GM23248 (cell line): ENCODE measurements at places on chromosomes 7 and 10. TPM values are rescaled to one million over a fixed set of nuclear protein-coding genes. Genes with fewer than 3 reads are reported as not detected.

- no peak for DNase-seq
Measured at GRCh38 chr10:114095559-114096337, 52.1 kb downstream of the ADRB1 start.

GRCh38 chr7:38477333-38477732, 153.8 kb downstream of the AMPH start:
- DNase-seq: no peak

Gene TEX47
- not detected in 2 replicates for polyA plus RNA-seq

DNA sequence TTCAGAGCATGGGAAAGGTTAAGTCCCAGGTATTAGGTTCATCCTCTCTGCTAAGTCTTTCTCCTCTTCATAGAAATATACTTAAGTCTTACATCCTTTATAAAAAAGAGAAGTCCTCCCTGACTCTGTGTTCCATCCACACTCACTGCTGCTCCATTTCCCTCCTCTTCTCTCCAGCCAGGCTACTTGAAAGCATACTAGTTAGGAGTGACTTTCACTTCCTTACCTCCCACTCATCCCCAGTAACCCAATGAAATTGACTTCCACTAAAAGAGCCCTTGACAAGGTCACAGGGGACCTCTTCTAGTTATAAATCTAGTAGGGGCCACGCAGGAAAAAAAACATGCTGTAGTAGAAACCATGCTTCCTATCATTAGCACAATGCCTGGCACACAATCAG, 133.1 kb upstream of the AGK start:
- DNase-seq: no peak

GRCh38 chr10:6173203-6173602, 29.5 kb upstream of the PFKFB3 start:
- DNase-seq: no peak

Gene MALRD1
- polyA plus RNA-seq: 0.45 and 0.49 TPM in 2 replicates

DNA sequence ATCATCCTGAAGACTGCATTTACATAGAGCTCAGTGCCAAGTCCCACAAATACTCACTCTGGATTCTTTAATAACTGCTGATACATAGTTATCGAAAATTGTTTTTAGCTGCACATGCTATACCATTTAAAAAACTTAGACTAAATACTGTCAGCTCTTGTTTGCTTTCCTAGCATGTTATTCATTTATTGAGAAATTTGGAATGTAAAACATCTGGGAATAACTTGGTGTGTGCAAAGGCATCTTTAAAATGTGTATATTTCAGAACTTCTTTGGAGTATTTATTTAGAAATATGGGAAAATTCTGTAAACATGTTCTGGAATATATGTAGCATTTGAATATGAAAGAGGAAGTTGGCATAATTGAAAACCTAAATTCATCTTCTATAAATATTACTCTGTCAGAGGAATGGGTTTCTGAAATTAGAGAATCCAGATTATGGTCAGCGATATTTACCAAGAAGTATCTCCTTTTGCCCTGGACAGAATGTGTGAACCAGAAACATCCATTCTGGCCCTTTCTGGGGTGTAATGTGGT, 119.7 kb downstream of the ARID5B start:
- no peak for DNase-seq

DNA sequence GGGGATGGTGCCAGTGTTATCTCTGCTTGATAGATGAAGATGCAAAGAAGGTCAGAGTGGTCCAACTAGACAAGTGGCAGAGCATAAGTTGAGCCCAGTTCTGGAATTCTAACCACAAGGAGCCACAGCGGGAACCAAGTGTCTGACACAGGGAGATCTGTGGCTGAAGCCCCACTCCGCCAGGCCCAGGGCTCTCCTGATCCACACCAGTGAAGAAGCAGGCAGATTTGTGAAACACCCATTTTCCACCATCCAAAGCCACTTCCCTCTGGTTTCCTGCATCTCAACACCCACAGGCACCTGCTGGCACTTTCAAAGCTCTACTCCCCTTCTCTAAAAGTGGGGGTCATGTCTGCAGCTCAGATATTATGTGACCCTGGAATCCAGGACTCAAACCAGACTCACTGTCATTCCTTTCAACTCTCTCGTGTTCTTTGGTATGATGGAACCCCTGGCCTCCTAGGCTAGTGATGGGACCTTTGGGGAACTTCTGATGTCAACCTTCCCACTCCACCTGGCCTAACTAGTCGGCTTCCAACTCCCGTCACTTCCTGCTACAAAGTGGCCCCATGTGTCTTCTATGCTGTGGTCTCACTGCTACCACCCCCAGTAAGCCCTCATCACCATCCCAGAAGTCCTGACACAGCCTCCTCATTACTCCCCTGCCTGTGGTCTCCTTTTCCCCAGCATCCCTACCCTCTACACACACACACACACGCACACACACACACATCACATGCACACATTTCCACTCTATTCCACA, 177.6 kb downstream of the GRID1 start:
- no peak for DNase-seq

Gene NUTM2A
- polyA plus RNA-seq: not detected in 2 replicates

DNA sequence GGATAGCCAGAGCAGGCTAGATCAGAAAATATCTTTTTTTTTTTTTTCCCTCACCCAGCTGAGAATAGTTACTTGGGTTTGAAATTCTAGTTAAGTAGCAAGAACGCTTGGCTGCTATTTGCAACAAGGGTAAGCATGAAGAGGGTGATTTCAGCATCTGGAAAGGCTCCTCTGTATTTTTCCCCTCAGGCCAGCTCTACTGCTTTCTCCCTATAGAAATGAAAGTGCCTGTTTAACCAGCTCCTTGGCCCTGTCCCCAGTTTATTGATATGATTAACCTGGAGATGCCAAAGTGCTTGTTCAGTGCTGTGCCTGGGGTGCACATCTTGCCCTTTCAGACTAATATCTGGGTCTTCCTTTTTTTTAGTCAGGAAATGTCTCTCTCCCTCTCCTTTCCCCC, 37.1 kb downstream of the AP3M1 start:
- peak; percentile 62 for DNase-seq

GRCh38 chr10:102394801-102395399, 605 bp upstream of the NFKB2 start:
- DNase-seq: peak; percentile 64

GRCh38 chr7:114789871-114790311, 132.0 kb upstream of the MDFIC start:
- DNase-seq: peak; percentile 93

Gene SNX8
- polyA plus RNA-seq: 36.8 and 44.4 TPM in 2 replicates

- DNase-seq: peak; percentile 56
Measured at GRCh38 chr10:79391231-79392019, 44.2 kb downstream of the PPIF start.

Gene ANKRD30A
- not detected in 2 replicates for polyA plus RNA-seq

Gene PON1
- not detected in 2 replicates for polyA plus RNA-seq

- no peak for DNase-seq
Measured at GRCh38 chr7:107596881-107597581, 17.0 kb downstream of the BCAP29 start.

DNA sequence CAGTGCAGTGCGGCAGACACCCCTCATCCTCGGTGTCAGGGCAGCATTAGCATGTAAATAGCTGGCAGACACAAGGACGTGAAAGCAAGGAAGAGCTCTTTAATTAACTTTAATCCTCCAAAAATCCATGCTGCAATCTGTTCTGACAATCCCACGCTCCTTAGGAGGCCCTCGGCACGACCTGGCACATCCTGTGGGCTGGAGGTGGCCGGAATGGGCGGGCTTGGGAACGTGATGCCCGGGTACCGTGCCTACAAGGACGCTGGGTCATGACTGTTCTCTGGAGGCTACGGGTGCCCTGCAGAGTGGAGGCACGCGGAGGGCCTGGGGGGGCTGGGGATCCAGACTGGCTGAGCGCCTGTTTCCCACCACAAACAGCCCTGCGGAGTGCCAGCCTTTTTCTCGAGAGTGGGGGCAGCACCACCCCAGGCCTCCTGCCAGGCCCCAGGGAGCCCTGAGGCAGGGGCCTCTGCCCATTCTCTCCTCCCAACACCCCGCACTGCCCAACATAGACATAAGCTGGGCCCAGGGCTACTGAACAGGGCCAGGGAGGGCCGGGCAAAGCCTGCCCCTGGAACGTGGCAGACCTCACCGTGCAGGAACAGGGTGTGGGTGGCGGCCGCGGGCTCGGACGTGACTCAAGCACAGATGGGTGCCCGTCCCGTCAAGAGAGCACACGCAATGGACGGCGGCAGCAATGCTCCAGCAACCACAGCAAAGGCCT, 189.3 kb downstream of the MAD1L1 start:
- no peak for DNase-seq

DNA sequence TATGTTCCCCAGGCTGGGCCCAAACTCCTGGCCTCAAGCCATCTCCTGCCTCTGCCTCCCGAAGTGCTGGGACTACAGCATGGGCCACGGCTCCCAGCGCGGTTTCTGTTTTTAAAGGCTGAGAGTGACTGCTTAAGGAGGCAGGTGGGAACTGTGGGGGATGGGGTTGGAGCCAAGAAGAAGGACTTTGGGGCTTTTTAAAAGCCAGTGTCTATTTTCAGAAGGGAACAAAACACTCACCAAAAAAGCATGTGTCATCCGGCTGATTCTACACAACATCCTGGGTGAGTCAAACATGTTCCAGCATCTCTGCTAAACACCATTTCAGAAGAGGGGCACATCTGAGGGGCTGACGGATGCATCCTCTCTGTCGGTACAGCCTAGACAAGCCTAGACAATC, 824.5 kb downstream of the TYW1 start:
- peak; percentile 22 for DNase-seq

GRCh38 chr10:131790021-131790420, 110.8 kb upstream of the PPP2R2D start:
- DNase-seq: no peak

GRCh38 chr10:131689954-131690757, 210.7 kb upstream of the PPP2R2D start:
- DNase-seq: no peak

GRCh38 chr7:135169964-135170273, 588 bp downstream of the CYREN start:
- DNase-seq: no peak

- no peak for DNase-seq
Measured at GRCh38 chr7:84302949-84303348, 108.4 kb upstream of the SEMA3A start.

DNA sequence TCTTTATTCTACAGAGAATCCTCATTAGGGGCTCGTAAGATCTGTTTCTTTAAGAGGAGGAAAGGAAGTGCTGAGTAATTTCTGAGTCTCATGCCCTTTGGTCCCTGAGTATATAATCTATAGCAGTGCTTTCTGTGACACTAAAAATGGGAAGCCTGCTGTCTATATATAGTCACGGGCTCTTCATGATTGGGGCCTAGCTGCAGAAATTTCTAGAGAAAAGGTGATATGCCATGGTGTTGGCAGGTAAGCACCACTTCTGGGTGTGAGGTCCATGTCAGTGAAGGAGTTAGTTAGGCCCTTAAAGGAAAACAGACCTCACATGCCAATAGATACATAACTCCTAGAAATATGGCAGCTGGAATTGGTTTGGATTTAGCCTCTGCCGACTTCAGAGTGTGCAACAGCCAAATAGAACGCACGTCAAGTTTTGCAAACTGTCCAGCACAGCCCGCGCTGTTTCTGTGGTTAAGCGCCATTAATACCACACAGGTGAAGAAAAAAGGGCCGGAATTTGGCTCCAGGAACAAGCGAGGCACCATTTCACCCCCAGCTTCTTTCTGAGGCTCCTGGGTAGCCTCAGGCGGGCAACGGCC, 123.2 kb downstream of the TACC2 start:
- peak; percentile 69 for DNase-seq

GRCh38 chr7:70673778-70674570, 458.0 kb upstream of the GALNT17 start:
- DNase-seq: no peak

Gene GPRIN2
- not detected in 2 replicates for polyA plus RNA-seq

GRCh38 chr10:86681047-86681446, 12.7 kb downstream of the LDB3 start:
- no peak for DNase-seq

DNA sequence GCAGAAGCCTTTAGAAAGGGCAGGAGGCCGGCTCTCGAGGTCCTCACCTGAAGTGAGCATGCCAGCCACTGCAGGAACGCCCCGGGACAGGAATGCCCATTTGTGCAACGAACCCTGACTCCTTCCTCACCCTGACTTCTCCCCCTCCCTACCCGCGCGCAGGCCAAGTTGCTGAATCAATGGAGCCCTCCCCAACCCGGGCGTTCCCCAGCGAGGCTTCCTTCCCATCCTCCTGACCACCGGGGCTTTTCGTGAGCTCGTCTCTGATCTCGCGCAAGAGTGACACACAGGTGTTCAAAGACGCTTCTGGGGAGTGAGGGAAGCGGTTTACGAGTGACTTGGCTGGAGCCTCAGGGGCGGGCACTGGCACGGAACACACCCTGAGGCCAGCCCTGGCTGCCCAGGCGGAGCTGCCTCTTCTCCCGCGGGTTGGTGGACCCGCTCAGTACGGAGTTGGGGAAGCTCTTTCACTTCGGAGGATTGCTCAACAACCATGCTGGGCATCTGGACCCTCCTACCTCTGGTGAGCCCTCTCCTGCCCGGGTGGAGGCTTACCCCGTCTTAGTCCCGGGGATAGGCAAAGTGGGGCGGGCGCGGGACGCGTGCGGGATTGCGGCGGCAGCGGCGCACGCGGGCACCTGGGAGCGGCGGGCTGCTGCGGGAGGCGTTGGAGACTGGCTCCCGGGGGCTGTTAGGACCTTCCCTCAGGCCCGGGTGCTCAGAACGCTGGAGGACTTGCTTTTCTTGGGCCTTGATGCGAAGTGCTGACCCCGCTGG, at the start of gene FAS:
TSS of gene FAS (plus strand) at position 415 of the 777 bp plus-strand sequence. CDS start at position 494, 79 bp downstream.
- DNase-seq: peak; percentile 87

- no peak for DNase-seq
Measured at GRCh38 chr10:100826031-100826651, 80.8 kb downstream of the PAX2 start.

GRCh38 chr10:18501198-18501597, 150.2 kb downstream of the NSUN6 start:
- DNase-seq: peak; percentile 69

Gene PALD1
- polyA plus RNA-seq: not detected in 2 replicates

DNA sequence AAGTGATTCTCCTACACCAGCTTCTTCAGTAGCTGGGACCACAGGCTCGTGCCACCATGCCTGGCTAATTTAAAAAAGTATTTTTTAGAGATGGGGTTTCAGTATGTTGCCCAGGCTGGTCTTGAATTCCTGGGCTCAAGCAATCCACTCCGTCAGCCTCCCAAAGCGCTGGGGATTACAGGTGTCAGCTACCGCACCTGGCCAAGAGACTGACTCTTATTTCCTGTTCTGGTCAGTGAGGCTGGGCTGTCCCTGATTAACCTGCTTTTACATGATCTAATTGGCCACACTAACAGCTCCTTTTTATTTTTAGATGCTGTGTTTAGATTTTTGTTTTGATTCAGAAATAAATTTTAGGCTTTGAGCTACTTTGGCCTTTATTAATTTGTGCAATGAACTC, 203.9 kb downstream of the NXPH1 start:
- DNase-seq: no peak

DNA sequence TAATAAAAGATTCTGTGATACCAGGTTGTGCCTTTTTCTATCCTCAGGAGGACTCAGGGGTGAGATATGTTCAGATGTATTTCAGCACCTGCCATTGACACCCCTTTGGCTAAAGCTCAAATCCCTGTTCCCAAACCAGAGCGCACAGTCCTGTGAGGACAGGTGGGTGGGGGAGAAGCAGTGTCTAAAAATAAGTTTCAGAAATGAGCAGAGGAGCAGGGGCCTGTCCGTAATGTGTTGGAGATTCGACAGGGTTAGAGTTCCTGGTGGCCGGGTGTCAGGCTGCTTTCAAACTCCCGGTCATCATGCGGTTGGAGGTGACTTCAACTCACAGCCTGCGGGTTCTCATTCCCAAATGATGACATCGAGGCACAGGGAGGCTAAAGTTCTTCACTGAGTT, 211.5 kb downstream of the KLF6 start:
- DNase-seq: no peak

GRCh38 chr10:7170626-7171322, 240.1 kb downstream of the SFMBT2 start:
- no peak for DNase-seq

Gene ASAH2B
- 5.0 and 5.7 TPM in 2 replicates for polyA plus RNA-seq

Gene VKORC1L1
- polyA plus RNA-seq: 20.0 and 21.7 TPM in 2 replicates

- peak; percentile 55 for DNase-seq
Measured at GRCh38 chr7:11727864-11728263, 104.1 kb downstream of the THSD7A start.
